ENCODE measurements at places on chromosomes 7 and 10. TPM values are rescaled to one million over a fixed set of nuclear protein-coding genes. Genes with fewer than 3 reads are reported as not detected.

ZNF12 gene
- total RNA-seq, result 23.3 TPM

NEBL gene
- total RNA-seq, result 2.1 TPM

EPHA1 gene
- 0.23 TPM for total RNA-seq

C10orf143 gene
- total RNA-seq, result 5.0 TPM

ETV1 gene
- 11.8 TPM for total RNA-seq

AFAP1L2 gene
- 19.4 TPM for total RNA-seq

GPR85 gene
- not detected for total RNA-seq

ANKRD22 gene
- total RNA-seq, result not detected

COL1A2 gene
- 227 TPM for total RNA-seq

ACSL5 gene
- 10.9 TPM for total RNA-seq

IFIT2 gene
- 3.4 TPM for total RNA-seq

CPA5 gene
- not detected for total RNA-seq

UPK3BL1 gene
- total RNA-seq, result 36.4 TPM

C10orf90 gene
- 0.06 TPM for total RNA-seq

GPR15LG gene
- total RNA-seq, result not detected

EIF5AL1 gene
- 0.42 TPM for total RNA-seq

INSYN2A gene
- total RNA-seq, result 0.52 TPM

ZNF727 gene
- total RNA-seq, result 2.3 TPM

BICC1 gene
- 20.8 TPM for total RNA-seq

VSIR gene
- total RNA-seq, result 65.9 TPM

SERPINE1 gene
- total RNA-seq, result 9.4 TPM

CUZD1 gene
- total RNA-seq, result 0.17 TPM

TLX1 gene
- not detected for total RNA-seq

CRPPA gene
- total RNA-seq, result 3.3 TPM

ADCYAP1R1 gene
- total RNA-seq, result 10.2 TPM

NUTM2A gene
- total RNA-seq, result 3.5 TPM

GPC2 gene
- 0.58 TPM for total RNA-seq

NACAD gene
- total RNA-seq, result 15.5 TPM

FFAR4 gene
- total RNA-seq, result 0.45 TPM

TMEM168 gene
- 18.1 TPM for total RNA-seq

CYP3A5 gene
- 4.6 TPM for total RNA-seq

PCLO gene
- total RNA-seq, result 2.3 TPM

NFE2L3 gene
- total RNA-seq, result 1.5 TPM

AGR3 gene
- total RNA-seq, result not detected

C10orf67 gene
- not detected for total RNA-seq

ITPRID1 gene
- total RNA-seq, result not detected

KCNH2 gene
- 71.7 TPM for total RNA-seq

ZPBP gene
- total RNA-seq, result not detected

PTF1A gene
- not detected for total RNA-seq

ZNF746 gene
- 27.5 TPM for total RNA-seq

CCDC146 gene
- total RNA-seq, result 14.1 TPM

PI4K2A gene
- total RNA-seq, result 27.3 TPM

CELF2 gene
- 108 TPM for total RNA-seq

UNCX gene
- not detected for total RNA-seq

LRRC18 gene
- total RNA-seq, result not detected

TMEM130 gene
- total RNA-seq, result 0.83 TPM

NEUROD6 gene
- total RNA-seq, result not detected

FZD8 gene
- total RNA-seq, result 12.4 TPM

GPR26 gene
- not detected for total RNA-seq

FRA10AC1 gene
- total RNA-seq, result 7.0 TPM

Measured in esophagus muscularis mucosa (tissue), 4 donors.